ENCODE measurements at places on chromosomes 5 and 9.

- no peak for DNase-seq
Observed at GRCh38 chr9:114274217-114274616, 48.7 kb upstream of the ORM1 start.

- DNase-seq = no peak
Observed at GRCh38 chr5:23026252-23027170, 173.4 kb upstream of the CDH12 start.

DNA sequence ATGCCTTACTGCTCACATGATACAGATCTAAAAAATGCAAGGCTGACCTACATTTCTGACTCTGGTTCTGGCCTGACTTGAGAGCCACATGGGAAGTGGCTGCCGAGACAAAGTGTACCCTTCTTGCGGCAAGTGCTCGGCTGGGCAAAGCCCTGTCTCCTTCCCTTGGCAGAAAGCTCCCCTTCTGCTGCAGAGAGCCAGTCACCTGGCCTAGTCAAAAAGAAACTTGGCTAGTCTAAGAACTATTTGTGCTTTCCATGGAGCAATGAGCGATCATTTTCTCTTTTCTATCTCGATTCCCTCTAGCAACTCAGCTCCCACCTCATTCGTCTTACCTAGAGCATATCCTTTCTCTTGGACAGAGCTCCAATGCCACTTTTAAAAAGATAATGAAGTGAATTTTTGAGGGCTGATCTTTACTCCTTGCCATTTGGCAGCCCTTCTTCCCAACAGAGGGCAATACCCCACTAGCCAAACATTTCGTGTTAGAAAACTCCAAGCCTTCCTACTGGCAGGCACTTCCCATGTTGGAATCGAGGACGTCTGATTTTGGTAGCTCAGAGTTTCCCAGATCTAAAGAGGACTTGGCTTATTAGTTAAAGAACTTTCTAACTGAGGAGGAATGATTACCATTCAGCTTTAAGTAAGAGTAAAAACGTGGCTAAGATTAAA is 108.1 kb upstream of the PRRC1 start:
- DNase-seq = no peak

DNA sequence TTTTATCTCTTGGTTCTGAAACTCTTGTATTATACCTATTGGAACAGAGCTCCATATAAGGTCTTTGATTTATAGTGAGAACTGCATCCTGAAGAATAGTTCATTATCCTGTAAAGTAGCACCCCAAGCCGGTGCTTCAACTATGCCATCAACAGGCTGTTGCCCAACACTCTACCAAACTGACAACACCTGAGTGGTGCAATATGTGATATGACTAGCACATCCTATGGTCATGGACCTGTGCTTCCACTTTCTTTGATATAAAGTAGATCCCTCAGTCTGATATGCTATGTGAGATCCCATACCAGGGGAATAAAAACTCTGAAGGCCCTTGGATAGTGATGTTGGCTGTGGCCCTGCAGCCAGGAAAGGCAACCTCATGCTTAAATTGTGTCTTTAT is 15.8 kb downstream of the CSF2 start:
- no peak for DNase-seq

DNA sequence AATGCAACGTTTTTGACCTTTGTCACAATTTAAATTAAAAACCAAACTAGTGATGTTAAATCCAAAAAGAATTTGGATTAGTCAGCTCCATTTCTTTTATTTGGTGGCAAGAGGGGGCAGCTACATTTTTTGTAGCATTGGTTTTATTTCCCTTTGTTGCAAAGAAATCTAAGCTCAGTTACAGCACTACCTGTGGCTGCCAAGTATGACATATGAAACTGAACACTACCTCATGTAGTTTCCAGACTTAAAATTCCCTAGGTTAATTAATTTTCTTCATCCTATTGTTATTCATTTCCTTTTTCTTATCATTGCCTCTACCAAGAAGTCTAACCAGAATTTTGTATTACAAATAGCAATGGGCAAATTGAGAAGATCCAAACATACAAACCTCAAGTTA is 393.5 kb downstream of the BRINP1 start:
- DNase-seq = no peak

GRCh38 chr9:32877103-32877502 is 93.8 kb downstream of the TMEM215 start:
- no peak for DNase-seq

DNA sequence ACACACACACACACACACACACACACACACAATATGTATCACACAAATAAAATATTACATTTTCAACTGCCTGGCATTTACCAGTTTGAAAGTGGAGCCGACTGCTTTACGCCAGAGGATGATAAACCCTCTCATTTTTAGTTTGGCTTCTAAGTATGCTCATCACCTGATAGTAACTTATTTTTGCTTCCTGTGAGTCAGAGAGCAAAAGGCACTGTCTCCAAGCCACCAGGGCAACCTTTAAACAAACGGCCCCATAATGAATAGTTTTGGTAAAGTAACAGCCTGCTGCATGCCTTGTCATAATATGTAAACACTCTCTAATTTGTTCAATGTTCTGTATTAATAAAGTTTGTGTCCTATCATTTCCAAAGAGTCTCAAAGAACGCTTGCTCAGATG is 26.9 kb downstream of the KLF4 start:
- DNase-seq = no peak

- DNase-seq = no peak
Observed at GRCh38 chr5:81785322-81785721, 34.4 kb upstream of the SSBP2 start.

GRCh38 chr5:145750199-145750598 is 84.9 kb downstream of the PRELID2 start:
- DNase-seq = no peak

GRCh38 chr9:70403618-70404025 is 10.8 kb downstream of the KLF9 start:
- DNase-seq = no peak

DNA sequence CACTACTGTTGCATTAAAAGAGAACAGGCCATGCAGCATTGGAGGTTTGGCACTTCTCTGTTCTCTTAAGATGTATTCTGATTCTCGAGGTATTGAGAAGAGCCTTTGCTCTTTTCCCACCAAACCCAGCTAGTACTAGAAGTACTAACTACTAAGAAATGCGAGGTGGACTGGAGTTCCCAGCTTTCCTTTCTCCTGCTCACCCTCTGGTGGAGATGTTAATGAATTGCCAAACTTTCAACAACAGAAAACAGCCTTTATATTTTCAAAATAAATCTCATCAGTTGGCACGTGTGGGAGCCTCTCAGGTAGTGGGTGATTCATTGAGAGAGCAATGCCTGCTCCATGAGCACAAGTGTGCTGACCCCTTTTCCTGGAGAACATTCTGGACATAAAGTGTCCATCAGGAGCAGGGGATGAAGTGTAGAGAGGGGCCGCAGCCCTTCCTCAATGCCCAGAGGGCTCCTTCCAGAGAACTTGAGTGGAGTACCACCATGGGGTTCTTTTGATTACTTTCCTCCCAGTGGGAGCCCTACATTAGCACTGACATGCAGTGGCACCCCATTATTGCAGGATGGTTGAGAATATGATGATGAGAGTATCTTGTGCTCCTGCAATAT is 45.7 kb downstream of the TMEM174 start:
- DNase-seq = no peak

DNA sequence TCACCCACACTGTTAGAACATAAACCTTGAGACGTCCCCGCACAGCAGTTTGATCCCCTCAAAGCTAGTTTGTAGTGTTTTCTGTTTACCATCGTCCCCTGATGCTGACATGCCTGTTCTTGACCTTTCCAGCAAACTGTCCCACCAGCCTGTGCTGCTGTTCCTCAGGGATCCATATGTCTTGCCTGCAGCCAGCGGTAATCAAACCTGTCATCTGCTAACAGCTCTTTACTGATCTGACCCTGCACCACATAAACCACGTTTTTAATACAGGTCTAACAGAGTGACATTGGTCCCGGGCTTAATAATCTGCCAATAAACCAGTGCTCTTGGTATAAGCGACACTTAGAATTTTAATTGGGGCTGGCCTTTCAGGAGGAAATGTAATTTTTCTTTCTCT is 34.7 kb downstream of the PPIC start:
- no peak for DNase-seq

GRCh38 chr5:17070647-17071046 is 134.6 kb upstream of the MYO10 start:
- DNase-seq = no peak

DNA sequence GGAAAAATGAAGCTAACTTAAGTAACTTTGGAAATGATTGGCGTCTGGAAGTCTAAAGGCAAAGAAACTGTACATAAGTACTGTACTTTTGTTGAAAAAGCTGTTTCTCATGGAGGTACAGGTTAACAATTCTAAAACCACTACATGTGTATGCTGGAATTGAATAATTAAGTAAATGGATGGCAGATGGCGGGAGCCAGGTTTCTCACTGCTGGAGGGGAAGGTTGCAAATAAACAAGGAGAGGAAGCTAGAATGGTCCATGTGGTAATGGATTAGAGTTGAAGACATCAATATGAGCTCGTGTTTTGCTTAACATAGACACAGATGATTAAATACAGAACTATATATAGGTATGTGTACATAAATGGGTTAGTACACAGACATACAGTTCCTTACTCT is 43.2 kb upstream of the ASTN2 start:
- DNase-seq = no peak

- no peak for DNase-seq
Observed at GRCh38 chr5:95114305-95114704, 170.6 kb downstream of the MCTP1 start.

DNA sequence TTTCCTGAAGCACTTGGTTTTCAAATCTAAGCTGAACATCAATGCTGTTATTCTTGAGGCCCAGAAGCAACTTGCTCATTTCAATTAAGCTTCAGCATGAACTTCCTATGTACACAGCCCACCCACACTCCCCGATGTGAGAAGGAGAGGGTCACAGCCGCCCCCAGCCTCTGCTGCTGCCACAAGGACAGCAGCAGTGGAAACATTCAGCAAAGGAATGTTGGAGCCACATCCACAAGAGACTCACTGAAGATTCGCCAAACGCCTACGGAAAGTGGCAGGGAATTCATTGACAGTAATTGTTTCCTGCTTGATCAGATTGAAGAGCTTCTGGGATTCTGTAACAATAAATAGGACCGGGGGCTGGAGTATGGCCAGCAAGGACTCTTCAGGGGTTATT is 2.9 kb downstream of the TGFBI start:
- DNase-seq = no peak

GRCh38 chr5:16937503-16938161 is 1.5 kb upstream of the MYO10 start:
- DNase-seq = no peak

GRCh38 chr9:92734931-92735635 is 29.6 kb downstream of the BICD2 start:
- DNase-seq = no peak

- peak; percentile 39 for DNase-seq
Observed at GRCh38 chr9:128192601-128193371, 1.4 kb upstream of the CIZ1 start.

GRCh38 chr9:128505414-128505765 is 871 bp downstream of the GLE1 start:
- no peak for DNase-seq

DNA sequence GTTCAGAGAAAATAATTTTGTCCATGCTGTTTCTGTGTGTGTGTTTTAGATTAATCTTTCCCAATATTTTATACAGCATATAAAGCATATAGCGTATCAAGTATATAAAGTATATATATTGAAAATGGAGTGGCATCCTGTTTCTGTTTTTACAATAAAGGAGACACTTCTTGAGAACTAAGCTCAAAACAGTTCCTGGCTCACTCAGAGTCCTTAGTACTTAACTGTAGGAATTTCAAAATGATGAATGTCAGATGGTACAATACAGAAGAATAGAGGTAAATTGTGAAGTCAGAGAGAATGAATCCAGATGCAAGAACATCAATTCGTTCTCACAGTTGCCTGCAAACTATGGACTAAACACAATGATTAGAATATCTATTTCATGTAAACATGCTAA is 68.7 kb upstream of the TAS2R1 start:
- DNase-seq = no peak

DNA sequence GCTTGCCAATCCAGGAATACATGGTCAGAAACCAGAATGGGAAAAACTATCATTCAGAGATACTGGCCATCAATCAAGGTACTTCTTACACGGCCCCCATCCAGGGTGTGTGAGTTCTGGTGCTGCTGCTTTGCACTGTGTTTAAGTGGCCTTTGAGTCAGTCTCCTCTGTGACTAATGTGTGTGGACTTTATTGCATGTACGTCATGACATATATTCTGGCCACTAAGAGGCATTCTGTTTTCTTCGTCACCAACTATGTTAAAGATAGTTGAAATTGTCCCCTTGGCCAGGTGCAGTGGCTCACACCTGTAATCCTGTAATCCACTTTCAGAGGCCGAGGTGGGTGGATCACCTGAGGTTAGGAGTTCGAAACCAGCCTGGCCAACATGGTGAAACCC is 8.5 kb downstream of the EXOSC3 start:
- no peak for DNase-seq
